ENCODE measurements at places on chromosomes 6 and 20.

DNA sequence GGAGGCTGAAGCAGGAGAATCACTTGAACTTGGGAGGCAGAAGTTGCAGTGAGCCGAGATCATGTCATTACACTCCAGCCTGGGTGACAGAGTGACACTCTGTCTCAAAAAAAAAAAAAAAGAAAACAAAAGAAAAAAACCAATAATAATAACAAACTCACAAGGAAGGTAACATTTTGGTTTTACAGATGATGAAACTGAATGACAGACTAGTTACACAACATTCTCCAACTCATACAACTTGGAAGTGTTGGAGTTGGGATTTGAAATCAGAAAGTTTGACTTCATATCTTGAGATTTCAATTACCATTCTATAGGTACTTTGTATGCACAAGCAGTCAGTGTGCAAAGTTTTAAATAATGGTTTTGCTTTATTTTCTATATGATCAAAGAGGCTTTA lies 10.2 kb downstream of the TPD52L1 start:
- DNase-seq, result no peak

DNA sequence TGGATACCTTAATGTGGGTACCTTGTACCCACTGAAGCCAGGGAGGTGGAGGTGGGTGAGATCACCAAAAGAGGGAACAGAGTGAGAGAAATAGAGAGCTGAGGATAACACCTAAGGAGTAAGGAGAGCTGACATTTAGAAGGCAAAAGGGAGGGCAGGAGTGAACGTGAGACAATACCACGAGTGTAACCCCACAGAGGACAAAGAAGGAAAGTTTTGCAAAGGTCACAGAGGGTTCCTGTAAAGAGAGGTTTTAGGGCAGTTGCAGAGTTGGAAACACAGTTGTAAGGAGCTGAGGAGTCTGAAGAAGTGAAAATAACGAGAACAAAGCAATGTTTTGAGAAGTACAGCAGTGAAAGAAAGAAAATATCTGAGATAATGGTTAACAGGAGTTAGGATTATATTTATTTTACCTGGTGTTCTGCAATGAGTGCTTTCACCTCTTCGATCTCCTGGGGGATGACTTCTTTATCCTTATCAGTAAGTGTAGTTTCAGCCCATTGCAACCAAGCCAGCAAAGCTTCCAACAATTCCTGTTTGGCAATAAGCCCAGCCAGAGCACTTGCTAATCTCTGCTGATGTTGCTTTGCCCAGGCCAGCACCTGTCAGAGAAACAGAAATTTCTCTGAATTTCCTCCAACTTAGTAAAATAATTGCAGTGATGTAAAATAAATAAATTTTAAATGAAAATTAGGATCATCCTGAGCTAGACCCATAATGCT lies 166.8 kb downstream of the DST start:
- no peak for DNase-seq

DNA sequence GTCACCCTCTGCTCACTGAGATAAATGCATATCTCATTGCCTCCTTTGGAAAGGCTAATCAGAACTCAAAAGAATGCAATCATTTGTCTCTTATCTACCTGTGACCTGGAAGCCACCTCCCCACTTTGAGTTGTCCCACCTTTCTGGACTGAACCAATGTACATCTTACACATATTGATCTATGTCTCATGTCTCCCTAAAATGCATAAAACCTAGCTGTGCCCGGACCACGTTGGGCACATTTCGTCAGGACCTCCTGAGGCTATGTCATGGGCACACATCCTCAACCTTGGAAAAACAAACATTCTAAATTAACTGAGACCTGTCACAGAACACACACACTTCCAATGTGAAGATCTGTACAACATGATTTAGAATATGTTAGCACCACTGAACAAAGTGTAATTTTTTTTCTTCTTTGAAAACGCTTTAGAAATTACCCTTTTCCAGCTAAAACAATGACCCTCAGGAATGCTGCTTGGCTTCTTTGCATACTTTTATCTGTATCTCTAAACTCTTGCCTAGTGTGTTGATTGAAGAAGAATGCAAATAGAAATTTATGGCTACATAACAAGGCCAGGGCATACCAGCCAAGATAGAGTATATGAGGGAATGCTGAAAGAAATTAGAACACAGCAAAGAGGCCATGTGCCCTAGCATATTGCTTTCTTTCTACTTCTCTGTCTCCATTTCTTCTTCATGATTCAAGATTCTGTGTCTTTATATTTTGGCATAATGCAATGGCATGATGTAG lies 84.6 kb upstream of the DST start:
- DNase-seq, result no peak

DNA sequence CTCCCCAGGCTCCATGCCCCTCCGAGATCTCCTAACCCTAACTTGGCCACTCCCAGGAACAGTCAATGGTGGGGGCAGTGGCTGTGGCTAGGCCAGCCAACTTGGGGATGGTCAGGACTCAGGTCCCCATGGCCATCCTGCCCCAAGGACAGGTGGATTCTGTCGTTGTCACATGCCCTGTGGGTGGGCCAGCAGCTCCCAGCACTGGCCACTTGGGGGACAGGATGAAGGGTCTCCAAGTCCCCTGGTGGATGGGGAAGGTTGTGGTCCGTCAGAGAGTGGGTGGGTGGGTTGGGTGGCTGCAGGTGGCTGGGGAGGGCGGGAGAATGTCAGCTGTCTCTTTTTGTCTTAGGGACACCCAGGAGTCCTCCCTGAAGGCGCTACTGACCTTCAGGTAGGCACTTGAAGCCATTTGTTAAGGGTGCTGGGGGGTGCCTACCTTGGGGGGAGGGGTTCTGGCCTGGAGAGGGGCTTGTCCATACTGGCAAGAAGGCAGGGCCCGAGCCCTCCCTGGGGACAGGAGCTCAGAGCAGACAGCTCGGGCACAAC lies 5.5 kb downstream of the COL9A3 start:
- DNase-seq, result no peak

DNA sequence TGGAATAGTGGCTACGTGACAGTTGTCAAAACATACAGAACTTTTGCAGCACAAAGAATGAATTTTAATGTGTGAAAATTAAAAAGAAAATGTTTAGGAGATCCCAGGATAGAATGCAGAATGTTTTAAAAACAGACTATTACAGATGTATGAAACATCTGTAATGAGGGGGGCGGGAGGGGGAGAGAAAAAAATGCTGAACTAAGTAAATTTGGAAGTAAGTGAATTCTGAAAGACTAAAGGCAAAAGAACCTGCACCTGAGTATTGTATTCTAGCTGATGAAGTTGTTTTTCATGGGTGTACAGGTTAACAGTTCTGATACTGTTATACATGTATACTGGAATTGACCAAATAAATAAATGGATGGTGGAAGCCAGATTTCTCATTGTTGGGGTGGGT lies 178.8 kb downstream of the ZFAND3 start:
- no peak for DNase-seq

DNA sequence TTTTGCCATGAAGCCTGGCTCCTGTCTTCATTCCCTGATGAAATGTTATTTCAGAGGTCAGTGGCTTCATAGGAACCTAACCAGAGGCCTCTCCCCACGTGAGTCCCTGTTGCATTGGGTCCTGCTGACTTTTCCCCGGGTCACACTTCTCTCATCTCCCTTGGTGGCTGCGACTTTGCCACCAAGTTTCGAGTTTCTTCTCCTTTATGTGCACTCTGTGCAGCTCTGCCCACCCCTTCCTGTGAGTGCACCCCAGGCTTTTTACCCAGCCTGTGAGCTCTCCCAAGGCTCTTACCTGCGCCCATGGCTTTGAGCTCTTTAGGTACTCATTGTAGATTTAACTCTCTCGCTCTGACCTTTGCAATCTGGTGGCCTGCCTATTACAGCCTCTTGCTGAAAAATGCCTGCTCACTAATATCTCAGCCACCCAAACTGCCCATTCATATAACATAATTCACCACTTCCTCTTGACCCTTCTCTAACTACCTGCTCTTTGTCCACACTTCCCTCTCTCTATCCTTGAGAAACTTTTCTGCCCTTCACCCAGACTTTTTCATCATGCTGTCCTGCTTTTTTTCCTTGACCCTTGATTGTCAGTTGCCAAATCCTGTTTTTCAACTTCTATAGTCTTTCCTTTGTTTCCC lies 105.9 kb downstream of the SASH1 start:
- no peak for DNase-seq

DNA sequence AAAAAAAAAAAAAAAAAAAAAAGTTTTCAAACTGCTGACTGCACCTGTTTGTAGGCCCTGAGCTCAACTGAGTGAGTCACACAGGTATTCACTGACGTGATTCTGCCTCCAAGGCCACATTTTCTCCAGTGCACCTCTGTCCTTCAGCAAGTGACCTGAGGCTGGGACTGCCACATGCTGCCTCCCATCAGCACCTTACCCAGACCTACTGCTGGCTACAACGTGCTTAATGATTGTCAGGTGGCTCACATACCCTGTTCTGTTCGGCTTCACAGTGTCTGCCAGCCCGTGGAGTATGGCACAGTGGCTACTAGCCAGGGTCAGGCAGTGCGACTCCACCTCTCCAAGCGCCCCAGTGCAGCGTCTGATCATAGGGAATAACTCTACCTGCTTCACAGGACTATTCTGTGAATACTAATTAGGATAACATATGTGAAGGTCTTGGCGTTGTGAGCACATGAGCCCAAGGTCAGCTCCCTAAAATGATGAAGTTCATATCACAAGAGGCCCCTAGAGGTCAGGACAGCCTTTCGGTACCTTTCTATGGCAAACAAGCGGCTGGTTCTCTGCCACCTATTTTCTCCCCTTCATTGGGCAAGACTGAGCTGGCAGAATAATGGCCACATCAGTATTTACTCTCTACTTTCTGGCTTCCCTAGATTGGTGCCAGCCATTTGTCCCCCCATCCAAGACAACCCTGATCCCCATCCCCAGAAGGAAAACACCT lies 28.1 kb downstream of the RIPOR3 start:
- no peak for DNase-seq

DNA sequence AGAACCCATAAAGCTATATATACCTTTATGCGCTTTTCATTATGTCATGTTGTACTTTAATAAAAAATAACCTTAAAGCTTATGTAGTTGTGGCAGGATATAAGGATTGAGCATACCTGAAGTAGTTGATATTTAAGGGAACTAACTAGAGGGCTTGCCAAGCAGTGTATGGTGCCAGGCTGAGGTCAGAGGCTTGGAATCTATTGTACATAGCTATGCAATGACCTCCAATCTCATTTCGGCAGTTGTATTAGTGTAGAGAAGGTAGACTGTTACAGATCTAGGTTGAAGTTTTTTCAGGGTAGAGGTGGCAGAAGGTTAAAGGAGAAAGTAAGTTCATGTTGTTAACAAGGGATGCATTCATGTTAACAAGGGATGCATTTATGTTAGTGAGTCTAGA lies 397.7 kb upstream of the HS3ST5 start:
- no peak for DNase-seq

DNA sequence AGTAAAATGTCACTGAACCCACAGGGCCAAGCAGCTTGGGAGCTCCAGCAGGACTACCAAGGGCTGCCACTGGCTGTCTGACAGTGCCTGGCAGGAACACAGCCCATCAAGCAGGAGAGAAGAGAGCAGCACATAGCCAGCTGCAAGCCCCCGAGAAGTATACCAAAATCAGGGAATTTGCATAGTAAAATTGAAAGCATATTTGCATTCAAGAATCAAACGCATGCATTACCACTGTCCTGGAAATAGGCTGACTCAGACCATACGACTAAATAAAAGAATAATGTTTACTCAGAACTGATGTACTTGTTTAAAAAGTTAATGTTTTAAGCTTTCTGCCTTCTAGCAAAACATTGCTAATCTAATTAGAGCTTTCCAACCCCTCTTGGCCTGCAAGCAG lies 298.1 kb downstream of the TFAP2B start:
- no peak for DNase-seq
